CD4-positive, CD25-positive, alpha-beta regulatory T cell (primary cell): ENCODE measurements at places on chromosomes 13 and 19. TPM values are rescaled to one million over a fixed set of nuclear protein-coding genes. Genes with fewer than 3 reads are reported as not detected.

The CRLF1 gene
- polyA plus RNA-seq = 1.1 TPM

The SELENOV gene
- polyA plus RNA-seq = not detected

The LCP1 gene
- 831 TPM for polyA plus RNA-seq

The EPS8L1 gene
- 0.41 TPM for polyA plus RNA-seq

The DYRK1B gene
- 7.2 TPM for polyA plus RNA-seq

The KLC3 gene
- not detected for polyA plus RNA-seq

The ANGPTL4 gene
- not detected for polyA plus RNA-seq

The CYP2S1 gene
- 0.28 TPM for polyA plus RNA-seq

The C19orf81 gene
- polyA plus RNA-seq = not detected

The CEBPA gene
- 1.2 TPM for polyA plus RNA-seq

The C19orf33 gene
- not detected for polyA plus RNA-seq

The FUT3 gene
- not detected for polyA plus RNA-seq

The ZNF613 gene
- polyA plus RNA-seq = 4.8 TPM

The SPACA4 gene
- polyA plus RNA-seq = not detected

The EDDM13 gene
- polyA plus RNA-seq = 1.5 TPM

The PLPPR3 gene
- not detected for polyA plus RNA-seq

The TTC9B gene
- polyA plus RNA-seq = not detected

The ADAMTS10 gene
- polyA plus RNA-seq = 0.44 TPM

The UBE2L5 gene
- polyA plus RNA-seq = not detected

The ZNF175 gene
- polyA plus RNA-seq = 2.7 TPM

The GARIN5A gene
- 0.83 TPM for polyA plus RNA-seq

The PPP1R13L gene
- 0.94 TPM for polyA plus RNA-seq

The RDH8 gene
- not detected for polyA plus RNA-seq

The FUT1 gene
- polyA plus RNA-seq = not detected

The EID2B gene
- polyA plus RNA-seq = 11.3 TPM

The URI1 gene
- 31.2 TPM for polyA plus RNA-seq

The C19orf38 gene
- polyA plus RNA-seq = 1.1 TPM

The SYT3 gene
- not detected for polyA plus RNA-seq

The ZNF284 gene
- 0.63 TPM for polyA plus RNA-seq

The PPFIA3 gene
- 0.11 TPM for polyA plus RNA-seq

The FTL gene
- 5,675 TPM for polyA plus RNA-seq

The ANKLE1 gene
- polyA plus RNA-seq = 1.0 TPM

The SLC17A7 gene
- not detected for polyA plus RNA-seq
